ENCODE measurements at places on chromosomes 5 and 9. TPM values are rescaled to one million over a fixed set of nuclear protein-coding genes. Genes with fewer than 3 reads are reported as not detected.

- H3K4me1 ChIP-seq = no peaks in the 10 kb centered on the region
- H3K36me3 ChIP-seq = no peaks in the 10 kb centered on the region
- no peak for DNase-seq
- no peak overlapping the region for H3K4me3 ChIP-seq
Measured at GRCh38 chr9:130555968-130556367, 23.4 kb upstream of the FUBP3 start.

DELE1 gene
- 125 TPM for total RNA-seq

PPP3R2 gene
- total RNA-seq = not detected

RNF180 gene
- 12.9 TPM for total RNA-seq

GMCL2 gene
- total RNA-seq = not detected

Data from left ventricle myocardium inferior (tissue), 1 donor.